ENCODE measurements at places on chromosomes 3 and 15.

- DNase-seq: no peak
Measured at GRCh38 chr3:157067114-157067513, 92.8 kb downstream of the CCNL1 start.

- DNase-seq: no peak
Measured at GRCh38 chr15:89423981-89424380, 72.4 kb downstream of the RHCG start.

GRCh38 chr3:63470745-63471144 is 181.7 kb upstream of the SNTN start:
- DNase-seq: no peak

GRCh38 chr3:48001991-48002390 is 14.2 kb downstream of the MAP4 start:
- DNase-seq: no peak

- no peak for DNase-seq
Measured at GRCh38 chr3:141269961-141270360, 38.3 kb downstream of the PXYLP1 start.
